COR-L47 (cell line): ENCODE measurements at places on chromosomes 13 and 19.

DNA sequence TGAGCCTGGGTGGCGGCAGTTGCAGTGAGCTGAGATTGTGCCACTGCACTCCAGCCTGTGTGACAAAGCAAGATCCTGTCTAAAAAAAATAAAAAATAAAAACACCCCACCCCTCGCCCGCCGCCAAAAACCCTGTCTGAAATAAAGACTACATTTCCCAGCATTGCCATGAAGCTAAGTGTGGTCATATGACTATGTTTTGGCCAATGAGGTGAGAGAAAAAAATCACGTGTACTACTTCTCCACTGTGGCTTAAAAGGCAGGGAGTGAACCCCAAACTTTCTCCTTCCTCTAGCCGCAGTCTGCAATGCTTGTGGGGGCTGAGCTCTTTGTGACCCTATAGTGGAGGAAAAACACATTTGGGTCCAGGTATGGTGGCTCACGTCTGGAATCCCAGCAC is 54.9 kb downstream of the COLGALT1 start:
- DNase-seq = no peak

DNA sequence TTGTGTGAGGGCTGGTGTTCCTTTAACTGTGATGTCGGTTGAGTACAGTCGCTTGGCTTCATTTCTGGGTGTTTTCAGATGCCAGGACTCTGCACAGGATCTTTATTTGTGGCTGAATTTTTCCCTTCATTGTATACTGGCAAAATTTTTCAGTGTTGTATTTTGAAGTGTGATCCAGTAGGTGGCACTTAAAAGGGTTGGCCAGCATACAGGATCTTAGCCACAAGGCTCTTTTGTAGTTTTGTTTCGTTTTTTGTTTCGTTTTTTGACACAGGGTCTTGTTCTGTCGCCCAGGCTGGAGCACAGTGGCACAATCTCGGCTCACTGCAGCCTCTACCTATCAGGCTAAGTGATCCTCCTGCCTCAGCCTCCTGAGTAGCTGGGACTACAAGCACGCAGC is 8.7 kb downstream of the FCAR start:
- DNase-seq = no peak

- DNase-seq = no peak
These were observed at the start of gene KLK5 for GRCh38 chr19:50952910-50953309. TSS of gene KLK5 (minus strand) at chr19:50953038. CDS start at chr19:50952657, 381 bp downstream.

GRCh38 chr13:71621174-71622124 is 245.6 kb downstream of the DACH1 start:
- DNase-seq = peak; percentile 75

DNA sequence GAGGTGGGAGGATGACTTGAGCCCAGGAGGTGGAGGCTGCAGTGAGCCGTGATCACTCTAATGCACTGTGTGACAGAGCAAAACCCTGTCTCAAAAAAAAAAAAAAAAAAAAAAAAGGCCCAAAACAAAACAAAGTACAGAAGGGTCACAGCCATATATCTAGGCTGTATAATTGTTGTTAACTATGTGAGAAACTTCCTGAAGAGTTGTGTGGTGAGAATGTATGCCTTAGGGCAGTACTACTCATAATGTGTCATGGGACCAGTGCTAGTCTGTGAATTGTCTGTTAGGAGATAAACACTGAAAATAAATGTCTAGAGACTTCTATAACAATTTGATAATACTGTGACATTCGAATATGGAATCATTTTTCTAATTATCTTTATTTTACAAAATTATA is 43.1 kb downstream of the PAN3 start:
- no peak for DNase-seq

GRCh38 chr19:15701757-15702533 is 25.9 kb upstream of the OR10H2 start:
- no peak for DNase-seq

- no peak for DNase-seq
These were observed 40.3 kb downstream of the PDE4A start for GRCh38 chr19:10460714-10461046.

GRCh38 chr19:46361915-46362314 is 15.0 kb downstream of the PPP5C start:
- no peak for DNase-seq

- no peak for DNase-seq
These were observed 706 bp downstream of the SERP2 start for GRCh38 chr13:44374348-44374712.

DNA sequence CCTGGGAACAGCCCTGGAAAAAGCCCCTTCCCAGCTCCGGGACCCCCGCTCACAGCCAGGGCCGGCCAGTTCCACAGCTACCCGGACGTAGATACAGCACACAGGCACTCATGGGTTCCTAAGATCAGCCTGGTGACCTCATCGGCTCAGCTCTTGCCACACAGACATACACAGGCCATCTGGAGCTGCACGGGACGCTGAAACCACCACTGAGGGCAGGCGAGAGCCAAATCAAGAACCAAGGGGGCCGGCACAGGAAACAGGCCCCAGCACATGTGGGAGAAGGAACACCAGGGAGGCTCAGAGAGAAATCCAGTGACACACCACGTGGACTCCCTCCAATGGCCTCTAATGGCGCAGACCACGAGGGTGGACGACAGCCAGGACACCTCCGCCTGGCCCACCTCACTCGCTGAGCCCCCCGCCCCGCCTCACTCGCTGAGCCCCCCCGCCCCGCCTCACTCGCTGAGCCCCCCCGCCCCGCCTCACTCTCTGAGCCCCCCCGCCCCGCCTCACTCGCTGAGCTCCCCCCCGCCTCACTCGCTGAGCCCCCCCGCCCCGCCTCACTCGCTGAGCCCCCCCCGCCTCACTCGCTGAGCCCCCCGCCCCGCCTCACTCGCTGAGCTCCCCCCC is 69.7 kb upstream of the C13orf46 start:
- no peak for DNase-seq

DNA sequence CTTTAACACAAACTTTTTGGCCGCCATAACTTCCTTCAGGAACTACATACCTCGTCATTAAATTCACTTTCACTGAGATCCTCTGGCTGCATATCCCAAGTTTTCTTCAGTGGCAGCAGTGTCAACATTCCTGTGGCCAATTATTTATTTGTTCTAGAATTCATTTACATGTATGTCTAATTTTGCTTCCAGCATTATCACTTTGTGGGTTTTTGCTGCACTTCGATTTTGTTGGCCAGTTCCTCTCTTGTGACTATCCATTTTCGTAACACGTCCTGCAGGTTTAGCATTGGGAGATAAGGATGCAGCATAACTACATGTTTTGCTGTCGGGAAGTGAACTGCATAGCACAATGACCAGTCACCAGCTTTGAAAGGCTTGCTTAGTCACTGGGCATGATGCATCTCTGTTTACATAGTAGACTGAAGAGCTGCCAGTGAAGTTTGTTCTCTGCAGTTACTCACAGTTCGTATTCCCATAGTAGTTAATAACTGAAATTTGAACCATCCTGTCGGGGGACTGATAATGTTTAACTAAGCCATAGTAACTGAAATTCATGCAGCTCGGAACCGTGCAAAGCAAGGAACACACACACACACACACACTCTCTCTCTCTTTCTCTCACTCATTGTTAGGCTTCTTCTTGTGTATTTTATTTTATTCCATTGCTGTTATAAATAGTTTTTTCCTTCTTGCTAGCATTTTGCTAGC is 28.3 kb downstream of the ZNF507 start:
- no peak for DNase-seq

DNA sequence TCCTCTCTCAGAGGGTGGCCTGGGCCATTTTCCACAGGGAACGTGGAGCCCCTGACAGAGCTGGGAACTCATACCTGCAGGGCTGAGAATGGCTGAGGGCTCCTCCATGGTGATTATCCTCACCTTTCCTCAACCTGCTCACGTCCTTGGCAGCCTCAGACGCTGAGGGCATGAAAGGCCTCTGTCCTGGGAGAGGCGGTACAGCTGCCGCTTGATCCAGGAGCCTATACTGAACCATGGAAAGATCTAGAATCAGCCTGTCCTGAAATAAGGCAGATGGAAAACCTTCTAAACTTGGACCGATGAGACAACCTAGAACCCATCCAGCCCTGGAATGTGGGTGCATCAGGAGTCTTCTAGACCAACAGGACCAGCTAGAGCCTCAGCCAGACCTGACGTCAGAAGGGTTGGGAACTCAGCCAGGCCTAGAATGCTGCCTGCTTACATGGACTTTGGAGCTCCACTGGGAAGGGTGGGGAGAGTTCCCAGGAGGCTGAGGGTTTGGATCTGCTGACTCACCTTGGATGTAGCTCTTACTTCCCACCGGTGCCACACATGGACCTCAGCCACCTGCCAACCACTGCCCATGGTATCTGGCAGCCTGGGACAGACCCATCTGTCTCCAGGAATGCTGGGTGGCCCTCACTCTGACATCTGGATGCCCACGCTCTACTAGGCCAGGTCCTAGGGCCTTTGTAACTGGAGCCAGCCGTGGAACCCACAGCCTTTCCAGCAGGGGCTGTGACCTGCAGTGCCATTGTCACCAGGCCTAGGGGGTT is 7.5 kb downstream of the KCTD15 start:
- DNase-seq = no peak

DNA sequence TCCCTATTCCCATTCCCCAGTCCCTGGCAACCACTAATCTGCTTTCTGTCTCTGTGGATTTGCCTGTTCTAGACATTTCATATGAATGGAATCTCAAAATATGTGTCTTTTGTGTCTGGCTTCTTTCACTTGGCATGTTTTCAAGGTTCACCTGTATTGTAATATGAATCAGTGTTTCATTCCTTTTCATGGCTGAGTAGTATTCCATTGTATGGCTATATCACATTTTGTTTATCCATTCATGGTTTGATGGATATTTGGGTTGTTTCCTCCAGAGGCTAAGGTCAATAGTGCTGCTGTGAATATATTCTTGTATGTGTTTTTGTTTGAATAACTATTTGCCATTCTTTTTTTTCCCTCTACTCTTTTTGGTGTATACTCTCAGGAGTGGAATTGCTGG is 24.4 kb downstream of the NCAN start:
- DNase-seq = no peak

- DNase-seq = no peak
These were observed 27.5 kb downstream of the MICU2 start for GRCh38 chr13:21576426-21576825.

DNA sequence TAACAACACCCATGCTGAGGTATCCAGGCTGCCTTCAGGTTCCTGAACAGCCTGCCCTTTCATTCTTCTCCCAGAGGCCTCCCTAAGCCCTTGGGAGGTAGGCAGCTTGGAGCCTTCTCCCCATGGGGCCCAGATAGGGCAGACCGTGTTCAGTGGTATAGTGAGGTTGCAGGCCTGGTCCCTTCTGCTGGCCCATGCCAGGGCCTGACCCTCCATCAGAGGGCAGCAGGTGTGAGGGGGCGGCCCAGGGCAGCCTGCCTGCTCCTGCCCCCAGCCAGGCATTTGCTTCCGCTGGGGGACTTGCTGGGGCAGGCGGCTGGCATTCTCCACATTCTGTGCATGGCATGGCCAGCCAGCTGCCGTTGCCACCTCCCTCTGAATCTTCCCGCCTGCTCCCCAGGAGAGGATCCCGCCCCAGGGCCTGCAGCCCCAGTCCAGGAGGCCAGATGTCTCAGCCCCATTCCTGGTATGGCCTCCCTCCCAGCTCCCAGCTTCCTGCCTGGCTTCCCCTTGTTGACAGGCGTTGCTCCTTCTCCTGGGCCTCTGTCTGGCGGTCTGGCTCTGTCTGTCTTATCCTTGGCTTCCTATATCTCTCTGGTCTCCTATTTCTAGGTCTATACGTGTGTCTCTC is 8.9 kb downstream of the CIC start:
- peak; percentile 21 for DNase-seq

- DNase-seq = no peak
These were observed 206.0 kb downstream of the FGF14 start for GRCh38 chr13:102195566-102196462.

DNA sequence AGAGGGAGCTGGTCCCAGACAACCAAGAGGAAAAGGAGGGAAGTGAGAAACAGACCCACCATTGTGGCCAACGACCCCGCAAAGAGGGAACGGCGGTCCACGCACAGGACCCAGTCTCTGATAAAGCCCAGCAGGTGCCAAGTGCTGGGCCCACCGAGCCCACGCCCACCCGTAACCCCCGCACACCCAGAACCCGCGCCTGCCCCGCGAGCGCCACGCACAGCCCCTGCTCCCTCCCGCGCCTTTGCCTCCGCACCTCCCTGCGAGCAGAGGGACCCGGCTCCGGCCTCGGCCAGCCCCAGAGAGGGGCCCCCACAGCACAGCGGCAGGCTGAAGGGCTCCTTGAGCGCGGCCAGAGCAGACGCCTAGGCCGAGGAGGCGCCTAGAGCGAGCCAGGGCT is 1192.2 kb downstream of the PCDH17 start:
- no peak for DNase-seq

DNA sequence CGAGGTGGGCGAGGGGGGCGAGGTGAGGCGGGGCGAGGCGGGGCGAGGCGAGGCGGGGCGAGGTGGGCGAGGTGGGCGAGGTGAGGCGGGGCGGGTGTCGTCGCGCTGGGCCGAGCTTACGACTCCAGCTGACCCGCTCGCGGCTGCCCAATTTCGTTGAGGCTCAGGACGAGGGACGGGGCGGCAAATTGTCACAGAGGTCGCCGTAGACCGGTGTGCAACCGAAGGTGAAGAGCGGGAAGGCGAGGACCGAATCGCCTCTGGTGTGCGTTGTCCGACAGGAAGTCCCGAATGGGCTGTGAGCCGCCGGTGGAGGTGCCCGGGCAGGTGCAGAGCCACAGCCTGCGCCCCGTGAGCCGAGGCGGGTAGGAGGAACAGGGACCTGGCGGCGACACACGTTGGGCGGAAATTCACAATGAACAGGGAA is at the start of gene LACC1:
Gene LACC1 (plus strand): TSS at position 150 of the 427 bp plus-strand sequence. CDS start 1,082 bp downstream, outside the sequence.
- peak; percentile 36 for DNase-seq

GRCh38 chr19:27762933-27763332 is 1450.0 kb downstream of the UQCRFS1 start:
- no peak for DNase-seq
